ENCODE measurements at places on chromosomes 2 and 18. TPM values are rescaled to one million over a fixed set of nuclear protein-coding genes. Genes with fewer than 3 reads are reported as not detected.

- no peak for DNase-seq
Observed at GRCh38 chr2:241223211-241224017, 34.9 kb downstream of the ANO7 start.

GRCh38 chr2:120904830-120905234 lies 169.2 kb downstream of the GLI2 start:
- no peak for DNase-seq

DNA sequence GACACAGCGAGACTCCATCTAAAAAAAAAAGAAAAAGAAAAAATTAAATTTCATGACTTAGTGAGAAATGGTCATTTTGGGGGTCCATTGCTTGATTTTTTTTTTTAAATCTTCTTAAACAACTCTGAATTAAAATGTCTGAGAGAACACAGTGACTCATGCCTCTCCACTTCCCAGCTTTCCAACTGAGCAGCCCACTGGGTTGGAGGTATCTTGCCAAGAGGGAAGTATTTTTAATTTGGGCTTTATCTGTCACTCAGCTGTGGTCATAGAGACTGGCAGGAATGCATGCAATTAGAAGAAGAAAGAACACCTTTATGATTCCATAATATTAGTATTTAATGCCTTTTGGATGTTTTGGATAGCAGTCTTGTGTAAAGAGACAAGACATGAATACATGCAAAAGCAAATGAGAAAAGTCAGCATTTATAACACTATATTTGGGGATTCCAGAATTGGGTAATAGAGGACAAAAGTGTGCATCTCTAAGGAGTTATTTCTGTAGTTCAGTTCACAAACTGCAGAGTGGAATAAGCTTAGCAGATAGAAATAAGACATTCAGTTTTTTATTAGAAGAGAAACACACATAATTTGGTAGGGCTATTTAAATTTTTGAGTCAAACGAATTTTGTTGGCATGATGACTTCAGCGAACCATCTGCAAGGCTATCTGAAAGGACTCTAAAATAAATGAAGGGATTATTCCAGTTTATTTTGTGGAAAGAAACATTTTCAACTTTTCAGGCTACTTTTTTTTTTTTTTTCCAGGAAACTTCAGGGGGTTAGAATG lies 254.8 kb downstream of the TGIF1 start:
- no peak for DNase-seq

The ASPRV1 gene
- total RNA-seq: 0.81 TPM

GRCh38 chr2:50748671-50749070 lies 283.3 kb downstream of the NRXN1 start:
- no peak for DNase-seq

DNA sequence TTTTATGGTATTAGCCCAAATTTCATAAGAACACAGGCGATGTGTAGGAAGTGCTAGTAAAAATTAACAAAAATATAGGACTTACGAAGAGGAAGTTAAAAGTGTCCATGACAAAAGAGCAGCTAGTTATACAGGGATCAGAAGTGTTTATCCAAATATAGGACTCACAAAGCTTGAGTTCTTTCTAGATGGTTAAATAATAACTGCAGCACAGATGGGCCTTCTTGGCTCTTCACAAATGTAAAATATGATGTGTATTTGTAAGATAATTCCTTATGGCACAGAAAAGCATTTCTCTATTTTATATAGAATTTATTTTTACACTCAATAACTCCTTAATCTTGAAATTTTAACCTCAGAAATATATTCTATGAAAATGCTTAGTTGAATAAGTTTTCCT lies 100.9 kb upstream of the SPHKAP start:
- DNase-seq: no peak

DNA sequence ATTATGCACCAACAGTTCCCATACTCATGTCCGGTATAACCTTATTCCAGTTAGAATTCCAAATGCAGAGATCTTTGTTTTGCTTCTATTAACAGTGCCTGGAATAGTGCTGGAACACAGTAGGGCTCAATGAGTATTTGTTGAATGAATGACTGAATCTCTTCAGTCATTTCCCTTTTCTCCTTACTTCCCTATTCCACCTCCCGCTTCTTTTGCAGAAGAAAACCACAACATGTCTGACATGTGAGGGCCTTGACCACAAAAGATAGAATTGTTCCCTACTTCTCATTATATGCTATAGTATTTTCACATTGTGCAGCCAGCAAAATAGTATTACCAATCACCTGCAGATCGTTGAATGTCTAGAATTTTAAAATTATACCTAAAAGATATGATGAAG lies 19.5 kb upstream of the HNRNPLL start:
- no peak for DNase-seq

All from cardiac septum (tissue), 1 donor.